ENCODE measurements at places on chromosomes 2 and 18. TPM values are rescaled to one million over a fixed set of nuclear protein-coding genes. Genes with fewer than 3 reads are reported as not detected.

DNA sequence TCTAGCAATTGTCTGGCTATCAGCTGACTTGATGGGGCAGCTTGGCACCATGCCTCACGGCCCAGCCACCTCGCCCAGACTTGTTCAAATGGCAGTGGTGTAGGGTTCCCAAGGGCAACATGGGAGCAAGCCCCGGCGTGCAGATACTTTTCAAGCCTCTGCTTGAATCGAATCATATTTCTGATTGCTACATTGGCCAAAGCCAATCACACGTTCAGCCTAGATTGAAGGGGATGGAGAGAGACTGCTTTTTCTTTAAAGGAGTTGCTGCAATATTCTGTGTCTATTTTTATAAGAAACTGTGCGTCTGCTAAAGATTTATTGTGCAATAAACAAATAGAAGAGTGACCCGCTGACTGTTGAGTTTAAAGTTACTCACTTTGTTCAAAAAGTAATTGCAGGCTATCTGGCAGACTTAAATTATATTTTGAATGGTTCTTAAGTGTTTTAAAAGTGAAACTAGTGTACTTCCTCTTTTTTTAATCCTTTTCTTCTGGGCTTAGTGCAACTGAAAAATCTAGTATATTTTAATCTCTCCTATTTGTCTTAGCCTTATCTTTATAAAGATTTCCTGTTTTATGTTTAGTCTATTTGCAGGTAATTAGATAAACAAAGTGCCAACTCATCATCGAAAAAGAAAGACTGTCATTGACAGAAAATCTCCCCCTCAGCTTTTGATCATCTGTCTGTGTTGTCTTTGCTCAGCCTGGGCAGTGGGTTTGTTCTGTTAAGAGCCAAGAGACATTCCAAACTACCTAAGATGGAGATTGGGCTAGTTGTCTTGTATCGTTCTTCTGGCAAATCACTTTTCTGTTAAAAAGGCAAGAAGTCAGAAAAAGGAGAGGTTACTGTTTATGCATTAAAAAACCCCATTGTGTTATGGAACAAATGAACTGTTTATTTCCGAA lies 156.1 kb downstream of the TPGS2 start:
- no peak for DNase-seq

- DNase-seq = no peak
These were observed 42.7 kb upstream of the GORASP2 start for GRCh38 chr2:170886386-170886785.

GRCh38 chr2:232483923-232484627 lies 3.6 kb downstream of the ECEL1 start:
- DNase-seq = peak; percentile 53

DNA sequence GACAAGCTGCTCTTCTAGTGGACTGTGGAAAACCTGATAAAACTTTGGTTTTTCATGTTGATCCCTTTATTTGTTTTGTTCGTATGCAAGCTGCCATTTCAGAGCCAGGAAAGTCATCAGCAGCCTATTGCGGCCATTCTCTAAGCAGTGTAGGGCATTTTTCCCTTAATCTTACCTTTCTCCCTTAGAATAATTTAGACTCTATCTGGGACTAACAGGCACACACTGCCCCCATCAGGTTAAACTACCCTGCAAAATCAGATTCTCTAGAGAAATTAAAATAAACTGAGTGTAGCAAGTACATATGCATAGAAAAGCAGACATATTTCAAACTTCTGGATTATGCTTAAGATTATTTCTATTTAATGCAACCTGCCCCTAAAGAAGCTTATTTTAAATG lies 347.5 kb downstream of the METTL4 start:
- no peak for DNase-seq

GRCh38 chr2:48126162-48126561 lies 219.9 kb upstream of the FBXO11 start:
- peak; percentile 74 for DNase-seq

GRCh38 chr18:9838144-9838877 lies 47.5 kb upstream of the TXNDC2 start:
- DNase-seq = no peak

DNA sequence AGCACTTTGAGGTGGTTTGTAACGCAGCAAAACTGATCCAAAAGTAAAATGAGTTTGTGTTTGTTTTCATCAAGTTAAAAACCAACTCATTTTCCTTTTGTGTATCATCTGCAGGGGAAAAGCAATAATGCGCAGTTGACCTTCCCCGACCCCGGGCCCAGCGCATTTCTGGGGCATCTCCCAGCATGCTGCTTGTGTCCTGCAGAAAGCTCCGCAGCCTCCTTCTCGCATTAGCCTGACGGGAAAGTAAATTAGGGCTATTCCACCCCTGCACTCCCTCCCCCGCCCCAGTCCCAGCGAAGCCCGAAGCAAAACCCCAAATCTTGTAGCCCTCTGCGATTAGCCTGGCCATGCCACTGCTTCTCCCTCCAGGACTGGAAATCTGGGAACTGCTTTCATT lies 82.0 kb upstream of the PPM1B start:
- DNase-seq = no peak

C2orf72 gene
- not detected for total RNA-seq

Data from sigmoid colon (tissue), 7 donors.